Large intestine (tissue), 12 donors: ENCODE measurements at places on chromosomes 7 and 10.

DNA sequence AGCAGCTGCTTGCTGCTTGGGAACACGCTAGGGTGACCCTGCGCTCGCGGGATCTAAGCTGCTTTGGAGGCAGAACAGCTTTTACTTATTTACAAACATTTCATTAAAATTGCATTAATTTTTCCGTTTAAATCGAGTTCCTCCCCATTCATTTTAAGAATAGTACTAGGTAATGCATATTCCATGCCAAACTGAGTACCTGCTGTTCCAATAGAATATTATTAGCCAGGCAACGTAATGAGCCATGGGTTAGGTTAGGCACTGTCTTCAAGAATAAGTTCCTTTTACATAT, 860 bp downstream of the EXOC6 start:
- no peak for DNase-seq

- DNase-seq = no peak
These were observed 423.2 kb upstream of the PCDH15 start for GRCh38 chr10:55224007-55224781.

DNA sequence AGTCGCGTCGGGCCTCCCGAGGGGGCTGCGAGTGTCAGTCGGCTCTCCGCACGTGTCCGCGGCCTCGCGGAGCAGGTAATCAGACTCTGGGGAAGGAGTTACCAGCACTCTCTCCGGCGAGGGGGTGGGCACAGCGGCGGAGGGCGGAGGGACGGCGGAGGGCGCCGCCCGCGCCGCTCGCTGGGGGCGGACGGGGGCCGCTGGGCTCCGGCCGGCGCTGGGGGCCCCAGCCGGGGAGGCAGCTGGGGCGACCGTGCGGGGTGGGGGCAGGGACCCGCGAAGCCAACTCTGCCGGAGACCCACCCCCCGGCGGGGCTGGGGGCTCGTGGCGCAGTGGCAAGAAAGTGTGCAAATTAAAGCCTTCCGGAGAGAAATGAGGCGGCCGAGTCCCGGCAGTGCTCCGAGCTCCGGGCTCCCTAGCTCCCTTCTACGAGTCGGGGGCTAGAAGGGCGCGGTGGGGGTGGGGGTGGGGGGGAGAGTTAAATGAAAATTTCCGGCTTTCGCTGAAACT, at the start of gene CDK6:
Gene CDK6 (minus strand): TSS at position 85 of the 511 bp plus-strand sequence. CDS start 3,250 bp downstream, outside the sequence.
- DNase-seq = peak; percentile 73

- DNase-seq = no peak
These were observed 139.7 kb downstream of the ADK start for GRCh38 chr10:74290708-74291107.

DNA sequence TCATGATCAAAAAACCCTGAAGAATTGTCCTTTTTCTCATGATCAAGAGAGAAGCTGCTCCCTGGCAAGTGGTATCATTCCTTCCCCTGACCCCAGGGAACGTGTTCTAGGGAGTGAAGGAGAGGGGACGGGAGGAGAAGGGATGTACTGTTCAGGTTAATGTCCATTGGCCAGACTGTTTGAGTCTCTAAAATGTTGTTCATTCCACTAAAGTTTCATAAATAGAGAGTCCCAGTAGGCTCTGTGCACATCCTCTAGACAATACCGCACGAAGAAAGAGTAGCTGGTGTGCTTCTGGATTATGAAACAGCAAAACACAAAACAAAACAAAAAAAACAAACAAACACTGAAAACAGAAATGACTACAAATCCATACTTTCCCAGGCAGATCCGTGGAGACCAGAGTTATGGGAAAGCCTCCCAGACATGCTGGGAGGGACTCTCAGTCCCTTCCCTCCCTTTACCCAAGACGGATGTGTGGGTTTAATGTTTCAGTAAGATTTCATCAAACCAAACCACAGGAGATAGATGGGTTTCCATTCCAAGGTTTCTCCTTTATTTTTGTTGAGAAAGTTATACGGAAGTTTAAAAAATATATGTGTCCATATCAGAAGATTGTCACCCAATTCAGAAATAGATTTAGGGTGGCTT, 66.5 kb upstream of the TNS3 start:
- no peak for DNase-seq

GRCh38 chr10:77391605-77392235, 245.9 kb downstream of the KCNMA1 start:
- peak; percentile 64 for DNase-seq

DNA sequence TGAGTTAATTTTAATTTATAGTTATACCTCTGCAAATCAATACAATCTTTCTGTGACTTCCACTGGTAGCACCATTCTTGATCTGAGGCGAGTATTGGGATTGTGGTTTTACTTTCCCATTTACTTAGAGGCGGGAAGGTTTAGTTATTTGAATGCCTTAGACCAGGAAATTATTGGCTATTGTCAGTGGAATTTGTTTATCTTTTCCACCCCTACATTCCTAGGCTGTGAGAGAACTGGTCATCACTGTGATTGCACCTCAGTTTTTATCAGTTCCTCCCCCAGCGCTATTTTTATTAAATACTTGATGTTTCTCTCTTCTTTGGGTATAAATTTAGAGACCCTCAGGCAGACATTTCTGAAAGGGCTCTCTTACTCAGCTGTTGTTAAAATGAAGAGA, 29.9 kb downstream of the CDK14 start:
- no peak for DNase-seq
